Right forelimb (tissue), 1 donor: ENCODE measurements at places on chromosomes 1 and 21.
A peak's percentile ranks its signal among the peaks of the same experiment; 100 is the strongest.

DNA sequence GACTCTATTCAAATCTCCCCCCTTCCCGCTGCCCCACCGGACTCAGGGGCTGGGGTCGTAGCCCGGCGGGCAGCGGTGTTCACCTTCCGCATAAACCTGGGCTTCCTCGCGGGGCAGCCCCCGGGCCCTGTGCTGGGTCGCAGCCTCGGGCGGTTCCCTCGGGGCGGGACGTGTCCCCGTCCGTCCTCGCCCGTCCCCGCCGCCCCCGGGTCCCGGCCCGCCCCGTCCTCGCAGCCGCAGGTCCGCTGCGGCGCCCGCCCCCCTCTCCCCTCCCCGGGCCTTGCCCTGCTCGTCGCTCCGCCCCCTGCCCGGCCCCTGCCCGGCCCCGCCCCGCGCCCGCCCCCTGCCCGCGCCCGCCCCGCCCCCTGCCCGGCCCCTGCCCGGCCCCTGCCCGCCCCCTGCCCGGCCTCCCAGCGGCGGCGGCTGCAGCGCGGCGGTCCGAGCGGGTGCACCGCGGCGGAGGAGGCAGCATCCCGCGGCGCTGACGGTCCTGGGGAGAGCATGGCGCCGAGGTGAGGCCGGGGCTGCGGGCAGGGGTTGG is at the start of gene COL18A1:
TSS of gene COL18A1 (plus strand) at position 436 of the 541 bp plus-strand sequence. CDS start at position 502, 66 bp downstream.
- peak; percentile 87 for DNase-seq

DNA sequence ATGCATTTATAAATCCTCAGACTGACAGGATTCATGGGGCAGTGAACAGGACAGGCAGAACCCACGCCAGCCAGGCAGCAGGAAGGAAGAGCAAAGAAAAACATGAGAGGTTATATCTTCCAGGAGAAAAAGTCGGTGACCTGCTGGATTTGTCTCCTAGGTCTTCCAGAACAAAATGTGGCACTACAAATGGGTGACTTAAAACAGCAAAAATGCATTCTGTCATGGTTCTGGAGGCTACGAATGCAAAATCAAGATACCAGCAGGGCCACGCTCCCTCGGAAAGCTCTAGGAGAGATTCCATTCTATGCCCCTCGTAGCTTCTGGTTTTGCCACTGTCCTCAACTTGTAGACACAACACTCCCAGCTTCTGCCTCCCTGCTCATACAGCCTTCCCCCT is 63.4 kb downstream of the PSMG1 start:
- DNase-seq = peak; percentile 3

- no peak for DNase-seq
These were observed 41.6 kb upstream of the GRHL3 start for GRCh38 chr1:24277420-24278169.

- DNase-seq = no peak
These were observed 272.1 kb downstream of the TRABD2B start for GRCh38 chr1:47725000-47725473.

GRCh38 chr1:214417545-214418210 is 133.7 kb downstream of the PTPN14 start:
- DNase-seq = no peak

- DNase-seq = no peak
These were observed 171.5 kb upstream of the CAMK1G start for GRCh38 chr1:209412036-209412435.

DNA sequence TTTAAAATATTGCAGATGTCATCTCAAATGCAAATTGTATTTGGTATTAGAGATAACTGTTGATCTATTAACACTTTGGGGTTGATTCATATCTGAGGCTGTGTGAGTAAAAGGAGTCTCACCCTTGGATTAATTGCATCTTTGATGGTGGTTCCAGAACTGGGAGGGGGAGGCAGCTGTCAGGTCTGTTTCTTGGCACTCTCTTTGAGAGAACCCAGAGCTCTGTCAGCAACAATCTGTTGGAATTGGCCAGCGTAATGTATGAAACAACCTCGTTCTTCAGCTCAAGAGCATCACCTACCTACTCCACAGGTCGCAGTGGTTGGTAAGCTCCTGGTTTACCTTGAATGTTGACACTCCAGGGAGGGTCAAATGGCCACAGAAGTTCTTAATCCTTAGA is 424.1 kb downstream of the CAMTA1 start:
- no peak for DNase-seq

- no peak for DNase-seq
These were observed 7.9 kb upstream of the EXOSC10 start for GRCh38 chr1:11107599-11107998.

DNA sequence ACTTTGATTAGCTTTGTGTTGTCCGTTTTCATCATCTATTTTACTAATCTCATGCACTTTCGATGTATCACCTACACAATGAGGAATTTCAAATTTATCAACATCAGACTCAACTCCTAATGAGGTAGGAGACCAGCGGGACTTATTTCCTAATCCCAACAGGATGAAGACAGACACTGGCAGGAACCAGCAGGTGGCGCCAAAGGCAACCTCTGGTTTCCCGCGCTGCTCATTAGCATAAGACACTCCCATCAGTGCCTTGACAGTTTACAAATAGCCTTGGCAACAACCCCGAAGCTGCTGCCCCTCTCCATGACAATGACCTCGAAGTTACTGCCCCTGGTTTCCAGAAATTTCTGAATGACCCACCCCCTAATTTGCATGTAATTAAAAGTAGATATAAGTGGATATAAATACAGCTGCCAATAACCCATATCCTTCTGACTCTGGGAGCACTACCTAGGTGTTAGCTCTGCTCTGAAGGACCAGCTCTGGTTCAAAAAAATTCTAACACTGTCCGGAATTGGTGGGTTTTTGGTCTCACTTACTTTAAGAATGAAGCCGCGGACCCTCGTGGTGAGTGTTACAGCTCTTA is 974.8 kb downstream of the ADGRL2 start:
- DNase-seq = no peak

DNA sequence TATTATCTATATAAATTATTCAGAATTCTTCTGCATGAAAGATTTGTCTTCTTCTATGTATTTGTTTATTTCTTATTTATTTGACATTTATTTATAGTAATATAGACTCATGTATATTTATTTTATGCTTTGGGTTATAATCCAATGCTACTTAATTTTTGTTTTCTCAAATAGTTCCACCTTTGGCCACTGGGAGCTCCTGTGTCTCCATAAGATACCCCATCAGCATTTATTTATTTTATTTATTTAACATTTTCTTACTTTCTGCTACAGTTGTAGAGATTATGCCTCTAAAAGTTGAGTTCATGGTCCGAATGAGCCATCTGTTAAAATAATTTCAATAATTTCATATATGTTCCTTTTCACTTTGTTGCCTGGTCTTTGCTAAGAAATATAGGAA is 289.4 kb downstream of the ADGRL2 start:
- no peak for DNase-seq

GRCh38 chr1:106523497-106523896 is 533.0 kb upstream of the PRMT6 start:
- DNase-seq = no peak

GRCh38 chr1:16392740-16393569 is 25.9 kb downstream of the SZRD1 start:
- no peak for DNase-seq

DNA sequence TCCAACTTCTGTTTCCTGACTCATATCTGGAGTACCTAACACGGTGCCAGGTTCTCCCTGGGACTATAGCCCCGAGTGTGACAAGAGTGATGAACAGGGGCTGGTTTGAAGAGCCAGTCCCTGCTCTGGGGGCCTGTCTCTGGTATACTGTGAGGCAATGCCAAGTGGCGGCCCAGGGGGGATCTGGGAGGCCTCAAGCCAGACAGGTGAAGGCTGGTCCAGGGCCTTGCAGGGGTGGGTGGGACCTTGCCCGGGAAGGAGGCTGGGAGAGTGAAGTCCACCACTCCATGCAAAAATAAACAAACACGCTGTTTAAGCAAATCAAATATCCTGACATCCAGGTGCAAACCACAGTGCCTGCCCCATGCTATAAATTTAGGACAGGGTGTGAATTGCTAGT is 6.8 kb upstream of the PLXNA2 start:
- DNase-seq = no peak

DNA sequence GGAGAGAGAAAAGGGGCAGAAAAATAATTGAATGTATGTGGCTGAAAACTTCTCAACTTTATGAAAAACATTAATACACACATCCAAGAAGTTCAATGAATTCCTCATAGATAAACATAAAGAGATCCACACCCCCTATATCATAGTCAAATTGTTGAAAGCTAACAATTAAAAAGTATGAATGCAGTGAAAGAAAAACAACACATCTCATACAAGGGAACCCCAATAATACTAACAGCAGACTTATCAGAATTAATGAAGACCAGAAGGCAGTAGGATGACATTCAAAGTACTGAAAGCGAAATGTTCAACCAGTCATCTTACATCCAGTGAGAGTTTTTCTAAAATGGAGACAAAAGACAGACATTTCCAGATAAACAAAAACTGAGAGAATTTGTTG is 134.4 kb downstream of the FMN2 start:
- DNase-seq = no peak

DNA sequence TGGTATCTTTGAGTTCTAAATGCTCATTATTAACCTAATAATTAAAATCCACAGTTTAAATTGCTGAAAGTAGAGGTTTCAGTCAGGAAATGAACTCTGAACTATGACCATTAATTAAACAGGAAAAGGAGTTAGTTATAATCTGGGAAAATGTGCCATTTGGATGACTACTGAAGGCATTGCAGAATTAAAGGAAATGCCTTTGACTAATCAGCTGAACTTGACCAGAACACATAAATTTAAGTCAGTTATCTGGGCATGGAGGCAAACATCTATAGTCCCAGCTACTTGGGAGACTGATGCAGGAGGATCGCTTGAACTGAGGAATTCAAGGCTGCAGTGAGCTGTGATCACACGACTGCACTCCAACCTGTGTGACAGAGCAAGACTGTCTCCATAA is 31.9 kb downstream of the SLC44A5 start:
- no peak for DNase-seq

GRCh38 chr21:43884012-43884860 is 19.2 kb downstream of the AGPAT3 start:
- DNase-seq = peak; percentile 44

DNA sequence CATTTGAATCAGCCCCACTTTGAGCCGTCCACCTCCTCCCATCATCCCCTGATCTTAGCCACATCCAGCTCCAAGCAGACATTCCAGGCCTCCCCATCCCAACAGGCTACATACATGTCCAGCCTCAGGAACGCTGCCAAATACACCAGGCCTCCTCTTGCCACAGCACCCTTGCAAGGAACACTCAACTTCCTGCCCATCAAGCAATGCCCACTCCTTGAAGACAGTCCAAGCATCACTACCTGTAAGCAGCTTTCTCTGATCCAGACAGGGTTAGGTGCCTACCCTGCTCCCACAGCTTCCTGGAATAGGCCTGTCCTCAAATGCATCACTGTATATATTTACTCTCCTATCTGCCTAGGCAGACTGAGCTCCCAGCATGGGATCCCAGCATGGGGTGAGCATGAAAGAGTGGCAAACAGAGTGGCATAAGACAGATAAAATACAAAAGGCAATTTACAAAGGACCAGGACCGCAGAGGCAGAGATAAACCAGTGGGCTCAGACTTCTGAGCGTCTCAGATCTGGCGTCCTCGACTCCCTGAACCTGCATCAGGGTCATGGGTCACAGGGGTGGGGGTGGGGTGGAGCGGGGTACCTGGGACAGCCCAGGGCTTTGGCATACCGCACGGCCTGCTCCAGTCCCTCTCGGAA is 816 bp downstream of the HYI start:
- DNase-seq = peak; percentile 54

DNA sequence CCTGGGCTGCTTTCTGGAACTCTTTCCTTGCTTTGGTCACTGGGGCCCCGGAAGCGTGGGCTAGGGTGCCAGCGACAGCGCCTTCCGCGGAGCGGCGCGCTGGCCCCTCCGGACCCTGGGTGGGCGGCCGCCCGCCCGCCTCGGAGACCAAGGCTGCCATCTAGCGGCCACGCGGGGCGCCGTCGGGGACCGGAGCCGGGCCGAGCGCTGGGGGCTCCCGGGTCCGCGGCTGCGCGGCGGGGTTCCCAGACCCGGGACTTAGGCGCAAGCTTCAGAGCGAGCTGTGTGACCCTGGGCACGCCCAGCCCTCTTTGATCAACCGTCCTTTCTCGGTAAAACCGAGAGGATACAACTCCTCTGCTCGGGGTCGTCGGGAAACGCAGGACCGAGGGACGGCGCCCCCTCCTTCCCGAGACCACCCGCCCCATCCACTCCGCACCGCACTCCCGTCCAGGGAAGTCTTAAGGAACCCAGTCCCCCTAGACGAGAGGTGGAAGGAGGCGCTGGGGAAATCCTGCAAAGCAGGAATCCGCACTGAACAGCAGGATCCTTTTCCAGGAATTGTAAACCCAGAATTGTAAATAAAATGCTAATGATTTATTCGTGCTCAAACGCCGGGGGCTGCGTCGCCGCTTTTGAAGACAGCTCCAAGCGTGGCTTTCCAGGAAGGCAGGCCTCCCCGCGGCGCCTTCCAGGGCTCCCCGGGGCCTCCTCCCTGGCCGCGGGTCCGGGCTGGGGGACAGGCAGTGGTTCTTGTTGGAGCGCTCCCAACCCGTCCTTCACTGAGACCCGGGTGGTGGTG is 41.2 kb downstream of the RRAGC start:
- peak; percentile 77 for DNase-seq

GRCh38 chr1:83766241-83766691 is 232.7 kb downstream of the TTLL7 start:
- no peak for DNase-seq

GRCh38 chr1:156100205-156100995 is 14.1 kb upstream of the LMNA start:
- no peak for DNase-seq

- DNase-seq = no peak
These were observed 5.4 kb downstream of the ARHGEF10L start for GRCh38 chr1:17544776-17545350.

DNA sequence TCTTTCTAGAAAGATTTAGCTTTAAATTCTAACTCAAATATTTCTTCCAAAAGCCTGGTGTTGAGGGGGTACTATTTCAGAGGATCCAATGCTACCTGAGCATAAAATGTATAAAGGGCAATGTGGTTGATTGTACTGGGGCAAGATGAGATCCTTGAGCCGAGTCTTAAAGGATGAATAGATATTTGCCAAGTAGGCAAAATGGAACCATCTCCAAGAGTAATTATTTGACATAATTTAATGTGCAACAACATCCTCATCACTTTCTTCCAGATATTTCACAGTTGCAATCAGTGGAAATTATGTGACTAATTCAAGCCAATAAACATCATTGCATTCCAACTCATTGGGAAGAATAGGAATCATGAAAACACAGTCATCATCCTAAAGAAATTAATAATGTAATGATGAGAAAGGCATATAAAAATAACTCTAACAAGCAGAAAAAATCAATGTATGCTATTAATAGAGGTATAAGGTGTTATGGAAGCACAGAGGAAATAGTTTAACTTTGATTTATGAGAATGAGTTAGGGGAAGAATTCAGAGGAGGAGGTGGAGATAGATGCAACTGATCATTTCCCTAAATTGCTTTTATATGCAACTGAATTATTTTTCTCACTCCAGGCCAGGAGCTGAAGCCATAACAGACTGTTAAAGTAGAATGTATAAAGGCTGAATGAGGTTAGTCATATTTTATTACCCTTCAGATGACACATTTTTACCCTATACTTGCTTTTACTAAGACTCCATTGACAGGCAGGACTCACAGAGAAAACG is 30.0 kb upstream of the RGS4 start:
- no peak for DNase-seq
